ENCODE measurements at places on chromosomes 1 and 21. TPM values are rescaled to one million over a fixed set of nuclear protein-coding genes. Genes with fewer than 3 reads are reported as not detected.

The WNT9A gene
- polyA plus RNA-seq = 1.9 TPM

The CORT gene
- polyA plus RNA-seq = 1.9 TPM

The MYCL gene
- 7.5 TPM for polyA plus RNA-seq

The KLHDC9 gene
- 17.6 TPM for polyA plus RNA-seq

The LAD1 gene
- 25.6 TPM for polyA plus RNA-seq

The ARHGAP30 gene
- 2.2 TPM for polyA plus RNA-seq

The OLIG1 gene
- 0.90 TPM for polyA plus RNA-seq

The LEFTY2 gene
- polyA plus RNA-seq = 1.5 TPM

The CCDC27 gene
- 0.32 TPM for polyA plus RNA-seq

The IKBKE gene
- 5.6 TPM for polyA plus RNA-seq

The CDCA8 gene
- 12.5 TPM for polyA plus RNA-seq

The CD247 gene
- 0.50 TPM for polyA plus RNA-seq

The ACTL8 gene
- polyA plus RNA-seq = 0.06 TPM

The MYOG gene
- polyA plus RNA-seq = 0.30 TPM

The ALG14 gene
- 13.5 TPM for polyA plus RNA-seq

The CFAP74 gene
- polyA plus RNA-seq = 1.2 TPM

The SH2D5 gene
- polyA plus RNA-seq = 1.5 TPM

The SLC30A2 gene
- 5.1 TPM for polyA plus RNA-seq

The EPHA10 gene
- 0.14 TPM for polyA plus RNA-seq

The SLC6A9 gene
- polyA plus RNA-seq = 7.2 TPM

The VANGL1 gene
- polyA plus RNA-seq = 14.5 TPM

The PADI1 gene
- polyA plus RNA-seq = not detected

The TSACC gene
- 2.3 TPM for polyA plus RNA-seq

The DDR2 gene
- polyA plus RNA-seq = 21.0 TPM

The ITPKB gene
- polyA plus RNA-seq = 26.3 TPM

The LRRIQ3 gene
- 5.4 TPM for polyA plus RNA-seq

The KLHDC7A gene
- 11.2 TPM for polyA plus RNA-seq

The CD1D gene
- 7.6 TPM for polyA plus RNA-seq

The GPR161 gene
- polyA plus RNA-seq = 16.7 TPM

The CLDN17 gene
- not detected for polyA plus RNA-seq

The CNR2 gene
- 0.10 TPM for polyA plus RNA-seq

The PEX14 gene
- 25.2 TPM for polyA plus RNA-seq

The S100A9 gene
- 29.4 TPM for polyA plus RNA-seq

The LINGO4 gene
- 0.03 TPM for polyA plus RNA-seq

The GLMN gene
- polyA plus RNA-seq = 26.1 TPM

The PDC gene
- polyA plus RNA-seq = 0.26 TPM

The GUCA2B gene
- not detected for polyA plus RNA-seq

The SFN gene
- polyA plus RNA-seq = 0.63 TPM

The KCNJ9 gene
- 0.13 TPM for polyA plus RNA-seq

The OR10Z1 gene
- not detected for polyA plus RNA-seq

The CCDC24 gene
- 27.6 TPM for polyA plus RNA-seq

The NBPF15 gene
- polyA plus RNA-seq = 95.9 TPM

The KMO gene
- 20.2 TPM for polyA plus RNA-seq

The FCRLA gene
- 0.45 TPM for polyA plus RNA-seq

The C1orf105 gene
- 0.17 TPM for polyA plus RNA-seq

The FMO2 gene
- 2.8 TPM for polyA plus RNA-seq

The PPIAL4G gene
- 0.09 TPM for polyA plus RNA-seq
